ENCODE measurements at places on chromosomes 4 and X. TPM values are rescaled to one million over a fixed set of nuclear protein-coding genes. Genes with fewer than 3 reads are reported as not detected.

- DNase-seq = no peak
Observed at GRCh38 chrX:9940421-9940820, 26.7 kb upstream of the CLDN34 start.

- DNase-seq = no peak
Observed at GRCh38 chrX:38850807-38851544, 49.7 kb downstream of the MID1IP1 start.

DNA sequence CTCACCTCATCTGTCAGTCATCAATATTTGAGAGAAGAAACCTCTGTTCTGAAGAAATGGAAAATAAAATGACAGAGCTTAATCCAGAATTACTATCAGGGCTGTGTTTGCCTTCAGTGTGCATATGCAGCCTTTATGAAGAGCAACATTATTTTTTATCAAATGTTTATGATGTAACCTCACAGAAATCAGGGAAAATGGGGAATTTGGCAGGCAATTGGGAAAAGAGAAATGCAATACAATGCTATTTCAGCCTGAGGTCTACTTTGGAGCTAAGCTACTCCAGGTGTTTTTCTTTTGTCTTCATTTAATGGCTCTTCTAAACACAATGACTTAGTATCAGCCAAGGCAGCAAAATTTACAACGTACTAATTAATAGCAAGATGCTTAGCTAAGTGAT, 241.1 kb upstream of the TET2 start:
- DNase-seq = no peak

- no peak for DNase-seq
Observed at GRCh38 chrX:63708801-63709200, 76.2 kb downstream of the ARHGEF9 start.

- DNase-seq = no peak
Observed at GRCh38 chr4:52993771-52994170, 131.7 kb downstream of the RASL11B start.

GAGE12J gene
- not detected for polyA plus RNA-seq

All from renal cortex interstitium (tissue), 15 donors.